Neural crest cell (in vitro differentiated cells): ENCODE measurements at places on chromosomes 6 and 20.

DNA sequence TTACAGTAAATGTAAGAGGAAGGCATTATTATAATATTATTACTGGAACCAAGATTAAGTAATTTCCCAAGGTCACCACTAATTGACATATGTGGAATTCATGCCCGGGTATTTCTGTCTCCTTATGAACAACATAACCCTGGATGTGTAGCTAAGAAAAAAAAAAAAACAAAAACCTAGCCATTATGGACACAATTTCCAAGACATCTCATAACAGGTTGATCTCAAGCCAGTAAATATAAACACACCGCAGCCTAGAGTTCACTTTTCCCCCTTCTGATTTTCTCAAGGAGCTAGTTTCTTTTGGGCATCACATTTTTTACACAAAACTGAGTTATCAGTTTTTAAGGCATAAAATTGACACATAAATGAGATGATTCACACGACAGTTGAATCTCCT, 306.5 kb upstream of the RSPO3 start:
- no peak overlapping the region for H3K4me3 ChIP-seq
- H3K4me1 ChIP-seq, result peaks cover 4% of the 10 kb centered on the region
- no peaks in the 10 kb centered on the region for H3K36me3 ChIP-seq

DNA sequence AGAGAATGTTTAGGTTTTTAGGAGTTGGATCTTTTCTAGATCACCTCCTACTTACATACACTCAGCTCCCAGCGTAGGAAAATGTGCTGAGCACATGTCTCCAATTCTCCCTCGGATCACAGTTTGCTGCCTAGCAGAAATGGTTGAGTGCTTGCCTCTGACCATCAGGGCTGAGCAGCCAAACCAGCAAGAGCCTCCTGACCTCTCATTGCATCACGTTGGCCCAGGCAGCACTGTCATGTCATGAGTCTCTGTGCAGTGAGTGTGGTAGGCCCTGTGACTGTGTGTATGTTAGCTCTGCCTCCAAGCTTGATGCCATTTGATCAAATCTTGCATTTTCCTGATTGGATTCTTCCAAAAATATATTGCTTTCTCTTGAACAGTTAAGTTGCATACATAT, 112.0 kb downstream of the LRRC1 start:
- H3K27me3 ChIP-seq, result no peaks in the 10 kb centered on the region
- peaks cover 11% of the 10 kb centered on the region for H3K4me1 ChIP-seq
- H3K36me3 ChIP-seq, result peaks cover 6% of the 10 kb centered on the region

DNA sequence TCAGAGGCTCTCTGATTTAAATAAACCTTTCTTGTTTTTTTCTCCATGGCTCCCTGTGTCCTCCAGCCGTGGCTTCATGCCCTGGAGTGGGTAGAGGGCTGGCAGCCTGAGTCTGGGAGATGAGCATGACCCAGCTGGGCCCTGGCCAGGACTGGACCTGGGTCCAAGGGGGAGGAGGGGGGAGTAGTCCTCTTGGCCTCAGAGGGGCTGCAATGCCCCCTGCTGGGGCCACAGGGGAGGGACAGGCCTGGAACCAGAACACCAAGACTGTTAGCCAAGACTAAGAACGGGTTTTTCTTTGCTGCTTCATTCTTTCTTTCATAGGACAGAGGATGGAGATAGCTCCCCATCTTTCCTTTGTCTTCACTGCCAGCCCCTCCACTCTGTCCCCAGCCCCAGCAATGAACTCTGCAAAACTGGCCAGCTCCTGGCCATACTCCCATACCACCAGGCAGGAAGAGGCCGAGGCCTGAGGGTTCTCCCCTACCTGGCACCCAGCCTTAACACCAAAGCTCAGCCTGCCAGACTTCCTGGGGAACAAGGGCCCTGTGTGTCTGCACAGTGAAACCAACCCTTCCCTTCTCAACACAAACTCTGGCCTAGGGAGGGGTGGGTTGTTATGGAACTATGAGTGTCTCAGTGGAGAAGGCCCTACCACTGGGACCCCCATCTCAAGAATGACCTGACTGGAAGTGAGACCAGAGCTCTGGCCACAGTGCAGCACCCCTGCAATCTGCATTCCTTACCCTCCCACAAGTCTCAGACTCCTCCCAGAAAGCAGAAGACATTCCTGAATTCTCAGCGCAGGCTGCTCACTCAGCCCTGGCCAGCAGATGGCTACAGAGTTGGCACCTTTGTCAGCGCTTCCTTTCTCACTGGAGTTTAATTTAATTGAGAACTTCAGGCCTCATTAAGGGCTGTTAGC, 11.0 kb downstream of the SLC29A1 start:
- H3K36me3 ChIP-seq, result no peaks in the 10 kb centered on the region
- DNase-seq, result no peak
- no peaks in the 10 kb centered on the region for H3K27me3 ChIP-seq
- H3K4me1 ChIP-seq, result peaks cover 36% of the 10 kb centered on the region
- H3K4me3 ChIP-seq, result no peak overlapping the region
- H3K27ac ChIP-seq, result no peak overlapping the region

GRCh38 chr6:17476511-17476910, 83.1 kb downstream of the CAP2 start:
- H3K27me3 ChIP-seq, result no peaks in the 10 kb centered on the region
- no peak for DNase-seq
- H3K27ac ChIP-seq, result no peak overlapping the region
- no peak overlapping the region for H3K4me3 ChIP-seq

DNA sequence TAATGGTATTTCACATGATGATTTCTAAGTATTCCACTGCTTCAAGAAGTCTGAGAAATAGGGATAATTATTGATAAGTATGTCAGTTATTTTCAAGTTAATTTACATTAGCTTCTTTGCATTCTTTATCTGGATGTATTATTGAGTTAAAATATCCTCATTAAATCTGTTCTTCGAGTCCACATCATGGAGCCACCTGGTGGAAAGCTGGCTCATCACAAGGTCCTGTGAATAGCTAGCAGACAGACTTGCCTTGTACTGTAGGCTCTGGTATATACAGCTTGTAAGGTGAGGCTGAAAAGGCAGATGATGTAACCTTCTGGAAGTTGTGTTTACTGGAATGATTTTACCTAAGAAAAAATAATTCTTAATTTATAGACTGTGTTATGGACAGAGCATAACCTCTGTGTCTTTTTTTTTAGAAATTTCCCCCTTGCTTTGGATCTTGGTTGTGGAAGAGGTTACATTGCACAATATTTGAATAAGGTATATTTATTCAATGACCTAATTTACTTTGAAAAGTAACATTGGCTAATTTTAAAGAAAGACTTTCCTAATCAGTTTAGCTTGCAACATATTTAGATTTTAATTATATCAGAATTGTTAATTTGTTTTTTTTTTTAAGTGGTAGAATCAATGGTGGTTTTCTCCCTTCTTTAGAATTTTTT, 3.5 kb downstream of the NDUFAF5 start:
- H3K4me1 ChIP-seq, result peaks cover 56% of the 10 kb centered on the region
- no peaks in the 10 kb centered on the region for H3K27me3 ChIP-seq
- H3K36me3 ChIP-seq, result peaks cover 5% of the 10 kb centered on the region
- peak; percentile 20 for DNase-seq

DNA sequence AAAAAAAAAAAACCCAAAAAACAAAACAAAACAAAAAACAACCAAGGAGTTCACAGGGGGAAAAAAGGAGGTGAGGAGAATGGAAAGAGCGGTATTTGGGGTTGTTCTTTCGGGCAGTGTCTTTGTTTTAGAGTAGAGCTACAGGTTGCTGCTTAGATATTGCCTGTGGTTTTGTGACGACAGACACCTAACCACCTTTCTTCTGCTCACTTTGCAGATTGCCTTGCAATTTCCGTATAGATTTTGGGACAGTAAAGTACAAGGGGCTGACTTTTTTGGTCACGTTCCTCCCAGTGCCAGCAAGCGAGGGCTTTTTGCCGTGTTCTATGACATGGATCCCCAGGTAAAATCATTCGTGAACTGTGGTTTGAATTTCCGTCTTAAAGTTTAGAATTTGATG, 50.9 kb downstream of the DEK start:
- no peaks in the 10 kb centered on the region for H3K27me3 ChIP-seq
- H3K27ac ChIP-seq, result no peak overlapping the region
- H3K4me1 ChIP-seq, result no peaks in the 10 kb centered on the region
- DNase-seq, result no peak
- H3K36me3 ChIP-seq, result peaks cover 17% of the 10 kb centered on the region

GRCh38 chr6:169975286-169975685, 223.9 kb downstream of the ERMARD start:
- H3K36me3 ChIP-seq, result no peaks in the 10 kb centered on the region
- H3K4me3 ChIP-seq, result no peak overlapping the region
- H3K27me3 ChIP-seq, result peaks cover 11% of the 10 kb centered on the region

GRCh38 chr6:17219098-17219497, 62.1 kb upstream of the RBM24 start:
- no peak overlapping the region for H3K4me3 ChIP-seq
- no peaks in the 10 kb centered on the region for H3K27me3 ChIP-seq
- H3K27ac ChIP-seq, result no peak overlapping the region
- H3K4me1 ChIP-seq, result no peaks in the 10 kb centered on the region
- DNase-seq, result no peak

DNA sequence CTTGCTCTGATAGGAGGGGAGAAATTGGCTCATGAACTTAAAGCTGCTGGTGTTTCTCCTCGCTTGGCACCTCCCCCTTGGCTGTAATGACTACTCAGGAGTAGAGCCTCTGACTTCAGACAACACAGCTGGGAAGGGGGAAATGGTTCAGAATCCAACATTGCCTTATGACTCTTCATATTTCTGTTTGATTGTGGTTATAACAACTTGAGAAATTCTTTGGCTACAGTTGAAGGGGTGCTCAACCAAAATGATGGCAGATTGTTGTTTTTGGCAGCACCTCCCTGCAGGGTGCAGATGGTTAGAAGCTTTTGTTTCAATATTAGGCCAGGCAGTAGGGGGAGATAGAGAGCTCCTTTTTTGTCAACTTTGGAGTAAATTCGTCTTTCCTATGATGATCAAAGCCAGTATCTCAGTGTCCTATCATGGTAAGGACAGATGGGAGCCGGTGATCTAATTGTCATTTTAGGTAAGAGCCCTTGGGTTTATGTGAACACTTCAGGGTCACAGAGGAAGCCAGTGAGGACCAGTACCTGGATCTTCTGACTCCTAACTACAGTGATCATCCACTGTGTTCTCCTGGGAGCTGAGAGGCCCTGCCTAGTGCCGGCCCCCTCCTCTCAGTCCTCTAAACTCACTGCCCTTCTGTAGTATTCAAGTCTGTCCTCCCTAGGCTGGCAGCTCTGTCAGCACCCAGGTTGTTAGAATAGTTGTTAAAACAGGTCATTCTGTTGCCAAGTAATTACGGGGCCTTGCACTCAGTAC, 39.9 kb downstream of the RPRD1B start:
- H3K4me1 ChIP-seq, result peaks cover 18% of the 10 kb centered on the region
- peak; percentile 52 for DNase-seq
- no peak overlapping the region for H3K4me3 ChIP-seq
- no peak overlapping the region for H3K27ac ChIP-seq
- no peaks in the 10 kb centered on the region for H3K27me3 ChIP-seq

DNA sequence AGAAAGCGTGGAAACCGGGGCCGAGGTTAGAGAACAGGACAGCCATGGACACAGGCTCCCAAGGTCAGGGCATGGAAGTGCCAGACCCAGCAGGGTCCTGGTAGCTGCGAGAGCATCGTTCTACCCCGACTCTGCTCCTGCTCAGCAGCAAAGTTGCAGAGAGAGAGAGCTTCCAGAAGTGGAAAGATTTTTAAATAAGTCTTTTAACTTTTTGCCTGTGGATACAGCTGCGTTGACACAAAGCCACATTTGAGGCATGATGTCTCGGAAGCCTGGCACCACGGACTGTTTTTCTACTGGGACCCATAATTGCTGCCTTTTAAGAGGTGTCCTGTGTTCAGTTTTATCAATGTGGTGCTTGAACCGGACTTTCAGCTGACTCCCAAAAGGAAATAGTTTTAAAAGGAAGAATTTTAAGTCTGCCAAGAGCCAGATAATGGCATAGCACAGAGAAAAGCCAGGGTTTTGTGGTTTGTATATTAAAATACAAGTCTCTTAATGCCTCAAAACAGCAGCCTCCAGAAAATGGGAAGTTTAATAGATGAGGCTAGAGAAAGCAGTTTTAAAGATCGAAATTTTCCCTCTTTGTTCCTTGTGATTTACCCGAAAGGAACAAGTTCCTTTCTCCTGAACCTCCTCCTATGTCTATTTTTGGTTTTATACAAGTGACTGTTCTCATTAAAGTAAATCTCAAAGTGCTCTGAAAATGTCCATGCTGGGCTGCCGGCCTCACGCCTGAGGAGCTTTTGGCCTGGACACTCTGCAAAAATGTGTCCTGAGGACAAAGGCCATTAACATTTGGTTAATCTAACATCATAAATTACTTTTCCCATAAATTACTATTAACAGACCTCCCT, 91.5 kb downstream of the RIN2 start:
- no peaks in the 10 kb centered on the region for H3K27me3 ChIP-seq
- H3K4me3 ChIP-seq, result no peak overlapping the region
- H3K4me1 ChIP-seq, result peaks cover 13% of the 10 kb centered on the region
- DNase-seq, result no peak
- peaks cover 4% of the 10 kb centered on the region for H3K36me3 ChIP-seq

DNA sequence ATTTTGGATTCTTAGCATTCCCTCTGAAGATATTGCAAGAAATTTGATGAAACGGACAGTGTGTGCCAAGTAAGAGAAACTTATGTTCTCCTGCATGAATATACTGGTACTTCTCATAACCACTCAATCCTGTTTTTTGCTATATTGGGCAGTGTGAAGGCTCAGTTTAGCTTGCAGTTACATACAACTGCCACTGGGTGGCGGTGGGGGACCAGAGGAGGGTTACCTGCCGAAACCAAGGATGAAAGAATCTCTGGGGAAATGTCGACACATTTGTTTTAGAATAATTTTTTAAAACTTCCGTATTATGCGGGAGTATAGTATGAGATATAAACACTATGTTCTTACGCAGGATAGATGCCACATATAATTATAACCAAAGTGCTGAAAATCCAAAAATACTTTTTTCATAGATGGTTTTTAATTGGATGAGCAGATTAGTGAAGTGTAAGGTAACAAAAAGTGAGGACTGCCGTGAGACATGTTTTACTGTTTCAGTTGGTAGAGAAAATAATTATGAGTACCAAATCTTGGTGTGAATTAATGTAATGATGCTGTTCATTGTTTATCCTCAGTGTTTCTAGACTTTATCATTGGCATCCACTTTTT, 9.7 kb downstream of the TRMT11 start:
- peak; percentile 59 for DNase-seq
- no peak overlapping the region for H3K4me3 ChIP-seq
- peaks cover 5% of the 10 kb centered on the region for H3K4me1 ChIP-seq
- no peak overlapping the region for H3K27ac ChIP-seq
- peaks cover 7% of the 10 kb centered on the region for H3K36me3 ChIP-seq
- H3K27me3 ChIP-seq, result no peaks in the 10 kb centered on the region

GRCh38 chr20:25296094-25297093, 48.5 kb downstream of the PYGB start:
- peaks cover 6% of the 10 kb centered on the region for H3K4me1 ChIP-seq
- peak overlapping the region; percentile 43 for H3K27ac ChIP-seq
- H3K27me3 ChIP-seq, result peaks cover 4% of the 10 kb centered on the region
- no peaks in the 10 kb centered on the region for H3K36me3 ChIP-seq
- H3K4me3 ChIP-seq, result peak overlapping the region; percentile 31

GRCh38 chr6:47734831-47735481, 36.6 kb downstream of the ADGRF4 start:
- DNase-seq, result no peak
- no peak overlapping the region for H3K27ac ChIP-seq
- H3K27me3 ChIP-seq, result no peaks in the 10 kb centered on the region
- no peak overlapping the region for H3K4me3 ChIP-seq

- H3K36me3 ChIP-seq, result no peaks in the 10 kb centered on the region
- peaks cover 73% of the 10 kb centered on the region for H3K4me1 ChIP-seq
- peak overlapping the region; percentile 7 for H3K4me3 ChIP-seq
- H3K27ac ChIP-seq, result peak overlapping the region; percentile 6
These were observed 74.2 kb upstream of the QKI start for GRCh38 chr6:163340201-163340887.

- peaks cover 12% of the 10 kb centered on the region for H3K4me1 ChIP-seq
- H3K36me3 ChIP-seq, result peaks cover 5% of the 10 kb centered on the region
- no peak overlapping the region for H3K4me3 ChIP-seq
- H3K27me3 ChIP-seq, result no peaks in the 10 kb centered on the region
These were observed 12.4 kb downstream of the CST3 start for GRCh38 chr20:23625236-23625964.
